NCI-H460 (cell line): ENCODE measurements at places on chromosomes 6 and 20. TPM values are rescaled to one million over a fixed set of nuclear protein-coding genes. Genes with fewer than 3 reads are reported as not detected.

DNA sequence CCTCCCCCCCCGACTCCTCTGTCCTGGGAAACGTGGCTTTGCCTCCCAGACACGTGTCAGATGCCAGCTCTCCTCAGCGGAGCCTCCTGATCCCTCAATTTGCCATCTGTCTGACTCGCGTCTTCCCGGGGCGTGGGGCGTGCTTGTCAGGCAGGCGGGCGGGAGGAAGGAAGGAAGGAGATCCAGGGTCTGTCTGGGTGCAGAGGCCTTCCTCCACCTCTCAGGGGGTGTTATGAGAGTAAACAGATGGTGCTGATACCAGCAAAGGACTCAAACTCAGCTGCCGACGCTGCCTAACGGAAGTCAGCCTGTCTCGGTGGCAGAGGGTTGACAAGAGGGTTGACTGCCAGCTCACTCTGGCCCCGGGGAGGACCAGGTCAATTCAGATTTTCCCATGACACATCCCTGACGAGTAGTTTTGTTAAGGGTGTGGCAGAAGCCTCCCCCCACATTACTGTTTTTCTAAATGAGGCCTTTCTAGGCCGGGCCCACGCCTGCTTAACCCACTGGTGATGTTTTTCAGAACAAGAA lies 17.0 kb downstream of the UQCC2 start:
- peak; percentile 54 for DNase-seq

- no peak for DNase-seq
Measured at GRCh38 chr6:167409694-167410093, 84.8 kb downstream of the TTLL2 start.

GRCh38 chr6:34205466-34205865 lies 31.2 kb upstream of the HMGA1 start:
- DNase-seq, result no peak

GRCh38 chr20:18137412-18138265 lies at the start of the genes KAT14 and PET117:
Gene KAT14, plus strand, starts transcription at chr20:18137863. Its CDS starts 4,798 bp downstream, at chr20:18142661.
Gene PET117, plus strand, starts transcription at chr20:18137863. Its CDS starts 93 bp downstream, at chr20:18137956.
- peak; percentile 86 for DNase-seq

GRCh38 chr6:157880534-157880933 lies 57.5 kb downstream of the SNX9 start:
- no peak for DNase-seq

DNA sequence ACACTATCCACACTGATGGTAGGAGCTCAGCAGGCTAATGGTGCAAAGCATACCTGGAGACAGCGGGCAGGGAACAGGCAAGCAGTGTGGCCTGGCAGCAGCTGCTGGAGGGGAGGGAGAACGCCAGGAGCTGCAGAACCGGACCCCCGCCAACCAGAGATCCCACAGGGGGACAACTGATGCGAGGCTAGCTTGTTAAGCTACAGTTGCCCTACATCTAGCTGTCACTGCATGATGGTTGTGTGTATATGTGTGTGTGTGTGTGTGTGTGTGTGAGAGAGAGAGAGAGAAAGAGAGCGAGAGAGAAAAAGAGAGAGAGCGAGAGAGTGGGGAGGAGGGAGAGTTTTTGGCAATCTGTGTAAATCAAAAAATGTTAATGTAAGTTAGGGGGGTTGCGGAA lies 69.7 kb upstream of the NHSL1 start:
- no peak for DNase-seq

GRCh38 chr20:43583982-43584432 lies 6.7 kb upstream of the IFT52 start:
- DNase-seq, result no peak

DNA sequence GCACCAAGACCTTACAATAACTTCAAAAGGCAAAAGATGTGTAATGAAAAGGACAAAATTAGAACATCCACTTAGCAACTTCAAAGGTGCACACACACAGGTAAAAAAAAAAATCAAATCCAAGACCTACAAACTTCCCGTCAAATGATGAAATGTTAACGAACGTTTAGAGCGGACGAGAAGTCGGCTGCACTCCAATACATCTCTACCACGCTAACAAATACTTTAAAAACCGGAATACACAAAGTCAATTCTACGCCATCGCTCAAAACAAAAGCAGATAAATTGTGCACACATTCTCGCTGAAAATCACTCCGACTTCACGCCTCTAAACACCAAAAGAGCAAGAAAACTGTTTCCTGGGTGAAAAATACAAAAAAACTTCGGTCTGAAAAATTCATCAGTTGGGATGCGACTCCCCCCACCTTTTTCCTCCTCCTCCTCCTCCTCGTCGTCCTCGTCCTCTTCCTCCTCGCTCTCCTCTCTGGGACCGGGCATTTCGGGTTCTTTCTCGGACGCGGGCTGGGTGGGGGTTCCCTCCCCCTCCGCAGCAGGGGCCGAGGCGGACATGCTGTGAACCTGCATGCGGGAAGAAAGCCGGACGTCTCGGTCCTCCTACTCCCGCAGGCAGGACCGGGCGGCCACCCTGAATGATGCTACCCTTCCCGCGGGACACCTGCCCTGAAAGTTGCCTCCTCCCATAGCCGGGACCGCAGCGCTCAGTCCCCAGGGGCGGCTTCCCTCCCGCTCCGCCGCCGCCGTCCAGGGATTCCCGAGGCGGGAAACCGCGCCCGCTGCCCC lies 712 bp downstream of the DEK start:
- no peak for DNase-seq

DNA sequence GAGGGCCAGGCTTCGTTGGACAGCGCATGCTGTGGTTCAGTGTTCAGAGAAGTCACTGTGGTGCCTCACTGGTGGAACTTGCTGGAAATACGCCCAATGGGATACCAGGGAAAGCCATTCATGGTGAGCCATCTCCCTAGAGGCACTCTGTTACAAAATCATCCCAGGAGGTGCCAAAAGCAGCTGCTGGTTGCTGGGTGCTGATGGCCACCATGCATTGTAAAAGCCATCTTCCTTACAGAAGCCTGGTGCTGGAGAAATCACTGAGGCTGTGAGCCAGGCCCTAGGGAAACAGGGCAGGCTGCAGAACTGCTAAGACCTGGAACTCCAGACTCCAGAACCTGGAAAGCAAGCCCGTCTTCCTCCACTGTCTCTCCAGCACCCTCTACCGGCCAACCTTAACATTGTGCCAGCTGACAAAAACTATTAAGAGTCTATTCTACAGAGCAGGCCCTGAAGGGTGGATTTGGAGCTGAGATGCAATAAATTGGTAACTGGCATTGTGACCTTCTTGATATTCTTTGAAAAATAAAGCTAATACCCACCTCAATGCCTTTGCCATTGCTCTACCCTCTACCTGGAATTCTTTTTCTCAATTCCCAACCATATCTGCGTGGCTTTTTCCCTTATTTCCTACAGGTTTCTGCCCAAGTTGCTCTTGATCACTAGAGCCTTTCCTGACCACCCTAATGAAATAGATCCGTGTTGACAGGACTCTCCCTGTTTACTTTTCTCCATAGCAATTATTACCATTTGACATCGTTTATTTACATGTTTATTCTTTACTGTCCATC lies 18.5 kb downstream of the SNRPB start:
- peak; percentile 85 for DNase-seq

GRCh38 chr6:35776364-35777215 lies at the start of gene CLPSL2:
Gene CLPSL2, plus strand, starts transcription at chr6:35776598. Its CDS starts 21 bp downstream, at chr6:35776619.
- no peak for DNase-seq

DNA sequence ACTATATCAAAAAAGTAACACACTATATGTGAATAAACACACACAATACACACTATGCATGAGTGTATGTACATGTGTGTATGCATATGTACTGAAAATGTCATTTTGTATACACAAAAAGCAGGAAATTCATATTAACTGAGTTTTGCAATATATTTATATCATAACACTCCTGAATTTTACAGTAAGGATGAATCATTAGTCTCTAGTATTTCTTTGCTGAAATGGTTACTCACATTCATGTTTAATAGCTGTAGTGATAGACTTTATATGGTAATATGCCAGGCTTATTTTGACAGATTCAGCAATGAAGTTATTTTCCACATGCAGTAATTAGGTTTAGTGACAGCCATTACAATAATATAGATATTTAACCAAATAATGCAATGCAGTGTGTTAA lies 1216.2 kb upstream of the CITED2 start:
- no peak for DNase-seq

GRCh38 chr20:37397076-37397953 lies 51.4 kb downstream of the SRC start:
- no peak for DNase-seq

DNA sequence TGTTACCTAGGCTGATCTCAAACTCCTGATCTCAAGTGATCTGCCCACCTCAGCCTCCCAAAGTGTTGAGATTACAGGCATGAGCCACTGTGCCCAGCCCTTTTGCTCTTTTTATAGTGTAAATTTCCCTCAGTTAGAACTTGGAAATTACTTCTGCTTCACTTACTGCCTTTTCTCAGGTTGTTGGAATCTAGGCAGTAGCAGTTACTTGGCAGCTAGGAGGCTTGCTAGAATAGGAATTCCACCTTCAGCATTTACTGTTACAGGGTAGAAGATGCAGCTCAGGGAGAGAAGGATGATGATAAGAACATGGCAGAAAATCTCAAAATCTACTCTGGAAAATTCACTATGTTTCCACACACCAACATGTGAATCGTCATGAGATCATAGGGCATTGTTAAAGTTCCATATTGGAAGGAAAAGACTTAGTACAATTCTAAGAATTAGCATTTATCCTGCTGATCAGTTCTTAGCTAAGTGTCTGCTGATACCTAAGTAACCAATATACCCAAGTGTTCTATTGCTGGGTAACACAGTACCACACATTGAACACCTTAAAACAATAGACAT lies 182.2 kb downstream of the SLC16A10 start:
- DNase-seq, result no peak

GRCh38 chr6:164185471-164185871 lies 771.0 kb downstream of the QKI start:
- DNase-seq, result no peak

DNA sequence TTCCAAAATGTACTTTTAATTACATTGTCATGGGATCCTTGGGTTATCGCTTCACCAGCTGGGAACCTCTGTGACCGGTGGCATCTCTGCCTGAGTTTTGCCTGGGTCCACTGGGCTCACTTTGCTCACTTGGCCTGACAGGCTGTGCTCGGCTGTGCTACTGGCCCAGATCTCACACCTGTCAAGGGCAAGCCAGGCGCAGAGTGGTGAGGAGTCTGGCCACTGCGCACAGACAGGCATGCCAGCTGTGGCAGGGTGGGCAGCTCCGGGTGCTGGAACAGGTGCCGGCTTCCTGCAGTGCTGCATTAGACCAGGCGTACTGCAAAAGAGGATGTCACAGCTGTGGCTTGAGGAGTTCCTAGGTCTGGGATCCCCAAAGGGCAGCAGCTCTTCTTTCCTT lies 489.8 kb downstream of the TENT5A start:
- DNase-seq, result no peak

DNA sequence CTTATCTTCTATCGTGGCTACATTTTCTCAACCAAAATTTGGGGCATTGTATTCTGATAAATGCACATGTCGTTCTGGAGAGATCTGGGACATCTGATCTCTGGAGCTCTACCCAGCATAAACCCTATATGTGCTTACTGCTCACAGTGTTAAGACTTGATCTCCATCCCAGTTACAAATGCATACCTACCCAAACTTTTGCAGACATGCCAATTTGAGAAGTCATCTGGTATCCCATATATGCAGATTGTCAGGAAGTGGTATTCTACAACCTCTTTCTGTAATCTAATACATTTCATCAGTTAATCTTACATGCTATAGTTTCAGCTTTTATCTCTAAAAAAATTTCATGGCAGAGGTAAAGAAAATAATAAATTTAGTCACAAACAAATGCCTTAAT lies 11.2 kb downstream of the BAG2 start:
- DNase-seq, result no peak

- no peak for DNase-seq
Measured at GRCh38 chr6:40910260-40910893, 128.6 kb downstream of the UNC5CL start.

- DNase-seq, result no peak
Measured at GRCh38 chr20:51972056-51972455, 169.7 kb upstream of the SALL4 start.

DNA sequence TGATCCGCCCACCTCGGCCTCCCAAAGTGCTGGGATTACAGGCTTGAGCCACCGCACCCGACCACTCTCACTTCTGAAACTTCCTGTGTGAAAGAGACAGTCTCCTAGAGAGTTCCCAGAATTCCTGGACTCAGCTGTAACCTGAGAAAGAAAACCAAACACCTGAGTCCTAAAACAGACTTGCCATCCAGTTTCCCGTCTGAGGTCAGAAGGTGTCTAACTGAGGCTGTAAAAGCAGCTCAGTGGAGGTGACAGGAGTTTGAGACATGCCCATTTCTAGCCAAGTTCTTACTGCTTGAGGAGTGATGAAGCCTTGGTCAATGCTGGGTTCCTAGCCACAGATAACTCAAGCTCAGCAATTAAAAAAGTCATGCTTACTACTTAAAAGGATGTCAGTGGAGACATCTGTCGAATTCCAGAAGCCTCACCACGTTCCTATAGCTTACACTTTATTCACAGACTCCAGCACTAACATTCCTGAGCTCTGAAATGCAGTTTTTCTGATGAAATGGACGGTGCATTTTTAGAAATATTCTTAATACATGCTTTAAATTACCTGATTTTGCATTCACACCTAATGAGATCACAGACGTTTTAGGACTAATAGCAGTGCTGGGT lies 6.1 kb downstream of the UQCC2 start:
- no peak for DNase-seq

GRCh38 chr20:38002422-38002821 lies 30.8 kb downstream of the TTI1 start:
- no peak for DNase-seq

GRCh38 chr6:157967486-157967885 lies 14.2 kb upstream of the SYNJ2 start:
- no peak for DNase-seq

- DNase-seq, result no peak
Measured at GRCh38 chr6:35203680-35204079, 10.1 kb upstream of the SCUBE3 start.

GRCh38 chr6:165826487-165827189 lies 163.6 kb upstream of the PDE10A start:
- no peak for DNase-seq

Gene PTPRT
- total RNA-seq, result not detected in 2 replicates

Gene CRISP3
- total RNA-seq, result not detected in 2 replicates

Gene OOEP
- not detected in 2 replicates for total RNA-seq

Gene ECT2L
- not detected in 2 replicates for total RNA-seq

Gene SUMO4
- 0.23 and 0.87 TPM in 2 replicates for total RNA-seq

Gene INSM1
- not detected in 2 replicates for total RNA-seq

Gene BHLHE23
- not detected in 2 replicates for total RNA-seq

Gene MICAL1
- total RNA-seq, result 9.3 and 13.1 TPM in 2 replicates

Gene KIF6
- 0.23 TPM in 1 of 2 replicates, not detected in the other for total RNA-seq

Gene NTSR1
- total RNA-seq, result 19.3 and 22.3 TPM in 2 replicates

Gene PHIP
- 23.1 and 23.6 TPM in 2 replicates for total RNA-seq

Gene OSTM1
- 34.2 and 43.0 TPM in 2 replicates for total RNA-seq

Gene RIPPLY2
- not detected in 2 replicates for total RNA-seq

Gene FOXS1
- total RNA-seq, result not detected in 2 replicates

Gene ZNF341
- total RNA-seq, result 2.2 and 2.4 TPM in 2 replicates

Gene ABHD16B
- total RNA-seq, result not detected in 2 replicates

Gene MAP1LC3A
- 1.2 and 2.3 TPM in 2 replicates for total RNA-seq

Gene HTR1E
- total RNA-seq, result not detected in 2 replicates

Gene PREX1
- total RNA-seq, result 0.10 and 0.12 TPM in 2 replicates
